Stimulated activated CD4-positive, alpha-beta T cell treated with anti-CD3 and anti-CD28 coated beads, Interleukin-1b, Interleukin-23, amount 100 ng/mL, for 1 hour (primary cell): ENCODE measurements at places on chromosomes 16 and 17.
A peak's percentile ranks its signal among the peaks of the same experiment; 100 is the strongest.

DNA sequence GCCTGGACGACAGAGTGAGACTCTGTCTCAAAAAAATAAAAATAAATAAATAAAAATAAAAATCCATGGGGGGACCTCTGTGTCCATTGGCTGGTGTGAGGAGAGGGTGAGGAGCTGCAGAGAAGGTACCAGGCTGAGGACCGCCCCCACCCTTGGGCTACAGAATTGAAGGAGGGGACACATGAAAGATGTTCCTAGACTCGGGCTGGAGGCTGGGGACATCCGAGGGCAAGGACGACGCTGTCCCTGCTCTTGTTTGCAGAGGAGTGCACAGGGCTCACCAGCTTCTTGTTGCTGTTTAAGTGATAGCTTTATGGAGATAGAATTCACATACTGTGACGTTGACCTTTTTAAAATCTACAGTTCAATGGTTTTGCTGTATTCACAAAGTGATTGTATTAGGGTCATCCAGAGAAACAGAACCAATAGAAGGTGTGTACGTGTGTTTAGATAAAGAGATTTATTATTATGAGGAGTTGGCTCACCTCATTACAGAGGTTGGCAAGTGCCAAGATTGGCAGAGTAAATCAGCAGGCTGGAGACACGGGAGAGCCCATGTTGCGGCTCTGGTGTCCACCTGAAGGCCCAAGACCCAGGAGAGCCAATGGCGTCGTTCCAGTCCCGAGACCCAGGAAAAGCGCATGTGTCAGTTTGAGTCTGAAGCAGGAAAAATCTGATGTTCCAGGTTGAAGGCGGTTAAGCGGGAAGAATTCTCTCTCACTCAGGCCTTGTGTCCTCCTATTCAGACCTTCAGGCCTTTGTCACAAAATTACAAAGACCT, 320.7 kb downstream of the SEC14L1 start:
- DNase-seq, result no peak

DNA sequence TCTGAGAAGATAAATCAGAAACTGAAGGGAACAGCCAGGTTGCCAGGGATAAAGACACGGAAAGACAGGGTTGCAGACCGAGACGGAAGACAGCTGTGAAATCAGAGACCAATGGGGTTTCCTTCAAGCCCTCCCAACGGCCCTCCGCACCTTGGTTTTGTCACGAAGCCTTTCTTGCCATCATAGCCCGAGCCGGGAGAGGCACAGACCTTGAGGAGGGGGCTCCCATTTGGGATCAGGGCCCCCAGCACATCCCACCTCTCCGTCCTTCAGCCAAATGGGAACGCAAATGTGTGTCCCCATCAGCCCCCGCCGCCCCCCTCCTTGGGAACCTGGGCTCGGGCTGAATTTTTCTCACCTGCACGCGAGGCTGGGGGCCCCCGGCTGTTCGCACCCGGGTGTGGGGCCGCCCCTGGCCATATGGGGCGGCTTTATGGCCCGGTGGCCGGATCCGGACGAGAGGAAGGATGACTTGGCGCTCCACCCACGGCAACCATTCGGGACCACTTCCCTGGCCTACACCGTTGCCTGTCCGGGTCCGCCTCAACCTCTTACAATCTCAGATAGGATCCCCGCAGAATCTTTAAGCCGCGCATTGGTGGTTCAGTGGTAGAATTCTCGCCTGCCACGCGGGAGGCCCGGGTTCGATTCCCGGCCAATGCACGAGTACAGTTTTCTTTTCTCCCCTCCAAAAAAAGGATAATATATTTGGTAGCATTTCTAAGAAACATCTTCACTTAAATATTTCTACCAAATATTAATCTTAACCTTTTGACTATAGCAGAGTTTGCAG, 1.4 kb upstream of the HES7 start:
- peak; percentile 70 for DNase-seq

GRCh38 chr17:39679521-39680192, 8.2 kb downstream of the PGAP3 start:
- DNase-seq, result no peak

- DNase-seq, result no peak
Measured at GRCh38 chr17:76812263-76812662, 55.9 kb upstream of the MGAT5B start.

- DNase-seq, result no peak
Measured at GRCh38 chr17:13209081-13209480, 191.3 kb upstream of the ELAC2 start.

DNA sequence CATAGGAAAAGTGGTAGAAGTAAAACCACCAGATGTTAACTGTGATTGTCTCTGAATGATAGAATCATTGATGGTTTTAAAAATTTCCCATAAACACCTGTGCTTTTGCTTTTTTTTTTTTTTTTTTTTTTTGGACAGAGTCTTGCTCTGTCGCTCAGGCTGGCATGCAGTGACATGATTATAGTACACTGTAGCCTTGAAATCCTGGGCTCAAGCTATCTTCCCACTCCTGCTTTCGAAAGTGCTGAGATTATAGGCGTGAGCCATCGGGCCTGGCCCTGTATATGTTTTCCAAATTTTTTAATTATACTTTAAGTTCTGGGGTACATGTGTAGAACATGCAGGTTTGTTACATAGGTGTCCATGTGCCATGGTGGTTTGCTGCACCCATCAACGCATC, 80.5 kb downstream of the NF1 start:
- no peak for DNase-seq

GRCh38 chr16:89167425-89167941, 4.1 kb upstream of the CDH15 start:
- peak; percentile 91 for DNase-seq

DNA sequence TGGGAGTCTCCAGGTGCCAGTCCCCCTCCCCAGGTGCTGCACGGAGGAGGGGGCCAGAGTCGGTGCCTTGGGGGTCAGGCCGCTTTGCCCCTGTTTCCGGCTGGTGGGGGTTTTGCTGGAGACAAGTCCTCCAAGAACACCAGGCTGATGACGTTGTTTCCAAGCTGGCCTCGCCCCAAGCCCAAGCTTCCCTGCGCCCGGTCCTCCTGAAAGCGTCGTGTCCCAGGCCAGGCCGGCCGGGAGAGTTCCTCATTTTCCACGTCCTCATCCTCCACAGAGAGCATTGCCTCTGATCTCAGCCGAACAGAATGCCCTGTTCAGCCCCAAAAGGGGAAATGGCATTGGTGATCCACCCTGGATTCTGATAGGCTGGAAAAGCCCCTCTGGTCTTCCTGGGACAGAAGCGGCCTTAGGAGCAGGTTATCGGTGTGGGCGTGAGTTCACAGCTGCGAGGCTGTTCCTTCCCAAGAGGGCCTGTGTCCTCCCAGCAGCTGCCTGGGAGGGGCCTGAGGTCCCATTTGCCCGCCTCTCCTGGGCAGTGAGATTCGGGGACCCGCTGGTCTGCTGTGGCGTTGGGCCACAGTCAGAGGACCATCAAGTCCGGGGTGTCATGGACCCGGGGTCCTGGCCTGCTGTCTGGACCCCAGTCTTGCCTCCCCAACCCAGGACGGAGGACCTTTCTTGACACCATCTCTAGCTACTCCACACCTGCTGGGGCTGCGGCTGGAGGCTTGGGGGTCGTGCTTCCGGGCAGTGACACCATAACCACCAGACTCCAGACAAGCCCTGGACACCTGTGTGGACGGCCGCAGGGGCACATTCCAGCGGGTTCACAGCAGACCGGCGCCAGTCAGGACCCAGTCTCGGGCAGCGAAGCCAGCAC, 7.1 kb downstream of the SOX8 start:
- no peak for DNase-seq

GRCh38 chr17:17877529-17878358, 41.0 kb upstream of the SREBF1 start:
- DNase-seq, result no peak

DNA sequence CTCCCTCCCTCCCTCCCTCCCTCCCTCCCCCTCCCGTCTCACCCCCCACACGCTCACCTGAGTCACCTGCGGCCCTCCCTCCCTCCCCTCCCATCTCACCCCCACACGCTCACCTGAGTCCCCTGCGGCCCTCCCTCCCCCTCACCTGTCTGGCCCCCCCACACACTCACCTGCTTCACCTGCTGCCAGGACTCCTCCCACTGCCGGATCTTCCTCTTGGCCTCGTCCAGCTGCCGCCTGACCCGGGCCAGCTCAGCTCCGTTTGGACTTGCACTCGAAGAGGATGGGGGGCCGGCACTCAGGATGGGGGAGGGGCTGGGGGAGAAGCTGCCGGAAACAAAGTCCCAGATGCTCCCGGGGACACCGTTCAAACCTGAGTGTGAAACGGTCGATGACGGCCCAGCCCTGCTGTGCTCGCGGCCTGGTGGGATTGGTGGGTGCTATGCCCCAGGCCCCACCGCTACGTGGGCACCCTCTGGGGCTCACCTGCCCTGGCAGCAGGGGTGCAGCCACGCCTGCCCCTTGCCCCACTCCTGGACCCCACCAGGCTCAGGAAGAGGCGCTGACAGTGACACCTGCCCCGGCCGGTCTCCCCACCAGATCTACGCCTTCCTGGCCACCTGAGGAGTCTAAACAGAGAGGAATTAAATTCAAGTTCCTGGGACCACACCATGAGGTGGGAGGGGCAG, 15.9 kb downstream of the GNPTG start:
- DNase-seq, result no peak

GRCh38 chr16:51453251-51453650, 302.2 kb upstream of the SALL1 start:
- no peak for DNase-seq

- DNase-seq, result no peak
Measured at GRCh38 chr17:70499067-70499786, 329.9 kb downstream of the KCNJ2 start.

GRCh38 chr16:64278196-64278595, 843.7 kb downstream of the CDH11 start:
- no peak for DNase-seq

GRCh38 chr16:77611386-77611785, 110.9 kb upstream of the NUDT7 start:
- DNase-seq, result no peak

GRCh38 chr16:65622151-65622550, 500.3 kb upstream of the CDH11 start:
- no peak for DNase-seq

- DNase-seq, result no peak
Measured at GRCh38 chr17:1375615-1376014, 24.4 kb downstream of the YWHAE start.

DNA sequence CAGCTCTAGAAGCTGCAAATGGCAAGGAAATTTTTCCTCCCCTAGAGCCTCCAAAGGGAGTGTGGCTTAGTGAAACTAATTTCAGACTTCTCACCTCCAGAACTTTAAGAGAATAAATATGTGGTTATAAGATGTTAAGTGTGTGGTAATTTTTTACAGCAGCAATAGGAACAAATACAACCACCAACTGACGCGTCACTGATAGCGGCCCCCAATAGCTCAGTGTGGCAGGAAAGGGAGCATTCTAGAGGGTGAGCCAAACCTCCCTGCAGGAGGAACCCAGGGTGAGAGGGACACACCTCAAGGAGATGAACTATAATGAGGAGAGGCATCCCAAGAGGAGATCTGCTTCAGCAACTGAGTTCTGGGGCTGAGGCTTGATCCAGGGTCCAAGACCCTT, 4.0 kb downstream of the CCL4 start:
- DNase-seq, result no peak
